Activated naive CD4-positive, alpha-beta T cell (primary cell): ENCODE measurements at places on chromosomes 12 and 14.

- peak; percentile 52 for DNase-seq
Measured at GRCh38 chr14:95515596-95516552, 576 bp downstream of the SYNE3 start.

GRCh38 chr14:54369343-54369742 is 27.5 kb upstream of the CDKN3 start:
- DNase-seq: no peak

- DNase-seq: no peak
Measured at GRCh38 chr14:30884901-30885300, 10.5 kb downstream of the COCH start.

- DNase-seq: no peak
Measured at GRCh38 chr12:21428241-21428640, 9.2 kb upstream of the PYROXD1 start.

DNA sequence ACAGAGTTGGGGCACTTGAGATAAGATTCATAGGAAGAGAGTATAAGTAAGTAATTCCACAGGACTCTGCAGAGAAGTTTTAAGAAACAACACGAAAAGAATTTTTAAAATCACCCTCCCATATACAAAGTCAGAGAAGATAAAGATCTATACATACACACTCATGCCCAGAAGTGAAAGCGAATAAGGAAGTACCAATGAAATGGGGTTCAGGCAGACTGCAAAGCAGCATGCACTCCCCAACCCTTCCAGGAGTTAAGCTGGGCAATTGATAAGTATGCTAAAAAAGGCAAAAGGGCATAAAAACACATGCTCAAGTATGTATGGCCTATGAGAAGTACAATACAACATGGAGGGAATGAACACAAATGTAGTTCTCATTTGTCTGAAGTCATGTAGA is 246.2 kb upstream of the GRIP1 start:
- no peak for DNase-seq

DNA sequence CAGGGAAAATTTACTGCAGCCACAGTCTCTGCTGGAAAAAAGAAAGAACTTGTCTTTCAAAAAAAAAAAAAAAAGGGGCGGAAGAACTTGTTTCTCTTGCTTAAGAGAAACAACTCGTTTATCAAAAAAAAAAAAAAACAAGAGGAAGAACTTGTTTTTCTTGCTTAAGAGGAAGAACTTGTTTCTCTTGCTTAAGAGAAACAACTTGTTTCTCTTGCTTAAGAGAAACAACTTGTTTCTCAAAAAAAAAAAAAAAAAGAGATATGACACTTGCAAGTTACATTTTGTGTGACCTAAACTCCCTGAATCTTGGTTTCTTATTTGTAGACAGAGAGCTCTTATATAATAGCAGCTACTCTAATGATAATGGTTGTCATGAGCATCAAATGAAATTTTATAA is 44.7 kb upstream of the USP15 start:
- DNase-seq: no peak

- DNase-seq: no peak
Measured at GRCh38 chr12:41189395-41190251, 1.5 kb downstream of the PDZRN4 start.
